ENCODE measurements at places on chromosomes 2 and 18.

DNA sequence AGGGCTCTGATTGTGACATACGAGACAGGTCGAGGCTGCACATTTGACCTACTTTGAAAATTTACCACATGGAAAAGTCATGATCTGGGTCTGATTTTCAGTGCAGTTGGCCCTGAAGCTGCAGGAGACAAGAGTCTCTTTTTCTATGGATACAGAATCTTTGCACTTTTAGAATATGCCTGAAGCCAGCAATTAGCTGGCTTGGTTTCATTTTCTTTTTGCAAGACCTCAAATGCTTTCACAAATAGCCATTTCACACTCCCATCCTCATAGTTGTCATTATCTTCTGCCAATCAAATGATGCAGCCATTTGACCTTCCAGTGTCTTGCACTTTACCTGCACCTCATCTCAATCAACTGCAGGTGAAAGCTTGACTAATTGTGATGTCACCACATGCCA lies 59.0 kb downstream of the GPR39 start:
- DNase-seq, result no peak

DNA sequence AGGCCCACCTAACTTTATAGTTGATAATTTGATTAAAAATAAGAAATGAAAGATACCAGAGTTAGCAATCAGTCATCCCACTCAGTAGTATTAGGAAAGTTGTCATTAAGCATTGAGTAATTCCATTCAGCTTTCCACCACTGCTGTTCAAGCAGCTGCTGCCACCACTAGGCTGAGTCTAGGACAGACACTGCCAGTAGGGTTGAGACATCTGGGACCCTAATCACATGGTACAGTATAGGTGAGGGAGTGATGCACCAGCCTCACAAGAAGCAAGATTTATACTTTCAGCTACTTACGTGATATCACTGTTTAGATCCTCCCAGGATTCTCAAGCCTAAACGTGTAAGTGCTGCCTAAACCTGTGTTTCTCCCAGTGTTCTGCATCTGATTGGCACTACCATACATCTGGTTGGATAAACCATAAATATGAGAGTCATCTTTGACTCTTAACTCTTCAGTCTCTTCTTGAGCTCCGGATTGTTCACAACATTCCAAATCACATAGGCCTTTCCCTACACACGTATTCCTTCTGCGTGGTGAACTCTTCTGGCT lies 3.2 kb downstream of the UBXN4 start:
- peak; percentile 54 for DNase-seq

- DNase-seq, result no peak
These were observed 728.1 kb upstream of the DDX18 start for GRCh38 chr2:117086174-117086942.

- DNase-seq, result no peak
These were observed 81.9 kb downstream of the MOGAT1 start for GRCh38 chr2:222753251-222753824.

- DNase-seq, result peak; percentile 66
These were observed 73.2 kb upstream of the NCKAP5 start for GRCh38 chr2:133641497-133641896.

- DNase-seq, result no peak
These were observed 124.0 kb upstream of the CAVIN2 start for GRCh38 chr2:191970867-191971266.

DNA sequence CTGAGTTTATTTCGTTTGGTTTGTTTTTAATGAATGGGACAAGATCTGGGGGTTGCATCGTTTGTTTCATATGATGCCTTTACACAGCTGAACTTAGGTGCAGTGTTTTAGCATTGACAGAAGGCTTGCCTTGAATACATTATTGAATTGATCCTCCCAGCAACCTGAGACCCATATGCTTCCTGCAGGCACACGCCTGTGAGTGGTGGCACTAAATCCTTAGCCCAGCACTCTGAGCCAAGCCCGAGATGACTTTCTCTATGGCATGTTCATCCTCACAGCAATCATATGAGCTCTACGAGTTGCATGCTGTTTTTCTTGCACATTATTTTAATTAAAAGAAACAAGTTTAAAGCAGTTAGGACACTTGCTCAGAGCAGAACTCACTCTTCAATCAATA lies 47.8 kb upstream of the AGAP1 start:
- no peak for DNase-seq

DNA sequence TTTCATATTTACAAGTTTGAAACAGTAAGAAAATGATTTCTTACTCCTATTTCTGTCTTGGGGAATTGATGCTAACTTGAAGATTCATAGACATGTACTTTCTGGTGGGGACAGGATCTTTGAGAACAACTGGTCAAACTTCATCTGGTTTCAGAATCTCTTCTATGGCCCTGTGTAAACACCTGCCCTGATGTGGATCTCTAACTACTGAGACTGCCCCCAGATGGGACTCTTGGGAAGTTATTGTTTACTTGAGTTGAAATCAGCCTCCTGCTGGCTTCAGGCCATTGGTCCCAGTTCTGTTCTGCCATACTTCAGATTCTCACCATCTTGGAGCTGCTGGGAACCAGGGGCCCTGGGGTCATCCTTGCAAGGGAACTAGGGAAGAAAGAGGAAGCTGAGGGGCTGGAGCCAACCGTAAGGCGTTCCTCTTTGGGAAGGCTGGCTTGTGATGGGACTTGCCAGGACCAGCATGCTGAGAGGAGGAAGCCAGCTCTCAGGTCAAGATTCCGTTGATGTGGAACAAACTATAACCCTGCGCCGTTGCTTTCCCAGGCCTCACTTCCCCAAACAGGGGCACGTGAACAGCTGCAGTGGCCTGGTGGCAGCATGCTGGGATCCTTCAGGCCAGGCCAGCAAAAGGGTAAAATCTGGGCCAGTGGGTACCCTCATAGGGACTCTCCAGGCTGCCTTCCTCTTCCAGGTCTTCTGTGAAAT lies 135.5 kb upstream of the CXCR4 start:
- DNase-seq, result no peak

DNA sequence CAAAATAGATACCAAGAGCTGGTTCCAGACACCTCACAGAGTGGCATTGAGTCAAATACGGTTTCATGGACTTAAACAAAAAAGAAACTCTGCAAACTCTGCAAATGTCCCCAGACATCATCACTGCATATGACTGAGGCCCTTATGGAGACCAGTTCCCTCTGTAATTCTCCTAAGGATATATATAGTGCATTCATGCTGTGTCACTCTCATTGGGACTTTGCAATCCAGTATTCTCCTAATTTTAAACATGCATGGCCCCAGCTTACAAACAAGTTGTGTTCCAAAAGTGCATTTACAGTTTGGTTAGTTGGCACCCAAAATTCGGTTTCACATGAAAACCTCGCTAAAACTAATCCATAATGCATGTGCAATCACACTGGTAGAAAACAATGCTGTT lies 18.6 kb upstream of the INO80C start:
- no peak for DNase-seq

DNA sequence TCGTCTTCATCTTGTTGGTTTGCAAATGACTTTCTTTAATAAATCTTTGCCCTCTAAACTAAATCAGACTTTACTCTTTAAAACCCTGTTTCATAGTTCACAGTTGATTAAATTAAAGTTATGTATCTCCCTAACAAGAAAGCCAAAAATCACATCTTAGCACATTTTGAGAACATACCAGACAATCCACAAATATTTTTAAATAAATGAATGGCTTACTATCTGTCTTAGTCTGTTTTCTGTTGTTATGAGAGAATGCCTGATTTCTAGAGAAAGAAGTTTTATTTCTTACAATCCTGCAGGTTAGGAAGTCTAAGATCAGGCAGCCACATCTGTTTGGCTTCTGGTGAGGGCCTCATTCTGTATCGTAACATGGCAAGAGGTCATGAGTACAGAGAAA lies 1090.2 kb upstream of the PIK3C3 start:
- no peak for DNase-seq

DNA sequence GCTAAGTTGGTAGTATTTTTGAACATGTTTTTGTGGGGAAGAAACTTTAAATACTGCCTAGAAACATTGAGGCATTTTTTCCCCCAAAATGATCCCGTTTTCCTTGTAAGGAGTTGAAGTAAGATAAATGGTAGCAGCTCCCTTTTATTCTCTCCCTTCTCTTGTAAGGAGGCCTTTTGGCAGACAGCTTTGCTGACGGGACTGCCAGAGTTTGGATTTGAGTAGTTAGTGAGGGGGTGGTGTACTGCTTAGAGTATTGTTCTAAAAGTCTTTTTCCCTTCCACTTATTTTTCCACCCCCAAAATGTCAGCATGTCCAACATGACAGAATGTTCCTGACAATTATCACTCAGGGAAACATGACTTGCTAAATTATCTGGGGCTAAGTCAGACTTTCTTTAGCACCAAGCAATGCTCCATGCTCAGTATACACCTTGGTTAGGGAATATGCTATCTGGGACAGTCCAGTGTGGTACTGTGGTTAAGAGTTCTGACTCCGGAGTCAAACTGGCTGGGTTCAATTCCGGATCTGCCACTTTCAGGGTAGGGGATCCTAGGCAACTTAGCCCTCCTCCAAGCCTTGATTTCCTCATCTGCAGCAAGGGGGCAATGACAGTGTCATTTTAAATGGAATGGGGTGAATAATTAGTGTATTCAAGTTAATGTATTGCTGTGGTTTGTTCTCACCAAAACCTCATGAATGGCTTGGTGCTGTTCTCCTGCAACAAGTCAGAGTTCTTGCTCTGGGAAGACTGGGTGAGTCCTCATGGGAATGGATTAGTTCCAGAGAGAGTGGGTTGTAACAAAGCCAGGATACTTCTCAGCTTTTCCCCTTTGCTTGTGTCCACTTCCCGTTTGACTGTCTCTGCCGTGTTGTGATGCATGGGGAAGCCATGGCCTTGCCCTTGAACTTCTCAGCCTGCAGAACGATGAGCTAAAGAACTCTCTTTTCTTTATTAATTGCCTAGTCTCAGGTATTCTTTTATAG lies 116.2 kb downstream of the TANC1 start:
- no peak for DNase-seq

DNA sequence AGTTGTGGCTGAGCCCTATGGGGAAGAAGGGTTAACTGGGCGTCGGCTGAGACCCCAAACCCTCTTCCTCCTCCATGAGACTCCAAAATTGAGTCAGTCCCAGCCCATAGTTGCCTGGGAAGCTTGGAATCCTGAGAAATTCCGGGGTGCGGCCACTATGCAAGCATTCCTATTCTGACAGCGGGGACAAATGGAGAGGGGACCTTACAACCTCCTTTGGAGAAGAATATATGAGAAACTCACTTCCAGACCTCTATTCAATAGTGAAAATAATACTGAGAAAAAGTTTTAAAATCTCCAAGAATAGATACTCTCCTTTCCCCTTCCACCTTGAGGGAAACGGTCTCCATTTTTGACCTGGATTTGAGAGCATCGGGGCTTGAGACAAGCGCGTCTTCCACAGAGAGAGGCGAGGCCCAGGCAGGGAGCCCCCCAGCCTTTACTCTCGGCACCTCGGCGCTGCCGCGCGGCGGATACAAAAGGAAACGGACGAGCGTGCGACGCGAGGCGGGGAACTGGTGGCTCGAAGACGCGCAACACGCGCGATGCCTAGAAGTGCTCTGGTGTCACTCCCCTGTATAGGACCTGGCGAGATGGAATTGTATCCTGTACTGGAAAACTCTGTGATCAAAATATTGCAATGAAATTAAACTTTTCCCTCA lies 11.1 kb downstream of the NR4A2 start:
- DNase-seq, result no peak

DNA sequence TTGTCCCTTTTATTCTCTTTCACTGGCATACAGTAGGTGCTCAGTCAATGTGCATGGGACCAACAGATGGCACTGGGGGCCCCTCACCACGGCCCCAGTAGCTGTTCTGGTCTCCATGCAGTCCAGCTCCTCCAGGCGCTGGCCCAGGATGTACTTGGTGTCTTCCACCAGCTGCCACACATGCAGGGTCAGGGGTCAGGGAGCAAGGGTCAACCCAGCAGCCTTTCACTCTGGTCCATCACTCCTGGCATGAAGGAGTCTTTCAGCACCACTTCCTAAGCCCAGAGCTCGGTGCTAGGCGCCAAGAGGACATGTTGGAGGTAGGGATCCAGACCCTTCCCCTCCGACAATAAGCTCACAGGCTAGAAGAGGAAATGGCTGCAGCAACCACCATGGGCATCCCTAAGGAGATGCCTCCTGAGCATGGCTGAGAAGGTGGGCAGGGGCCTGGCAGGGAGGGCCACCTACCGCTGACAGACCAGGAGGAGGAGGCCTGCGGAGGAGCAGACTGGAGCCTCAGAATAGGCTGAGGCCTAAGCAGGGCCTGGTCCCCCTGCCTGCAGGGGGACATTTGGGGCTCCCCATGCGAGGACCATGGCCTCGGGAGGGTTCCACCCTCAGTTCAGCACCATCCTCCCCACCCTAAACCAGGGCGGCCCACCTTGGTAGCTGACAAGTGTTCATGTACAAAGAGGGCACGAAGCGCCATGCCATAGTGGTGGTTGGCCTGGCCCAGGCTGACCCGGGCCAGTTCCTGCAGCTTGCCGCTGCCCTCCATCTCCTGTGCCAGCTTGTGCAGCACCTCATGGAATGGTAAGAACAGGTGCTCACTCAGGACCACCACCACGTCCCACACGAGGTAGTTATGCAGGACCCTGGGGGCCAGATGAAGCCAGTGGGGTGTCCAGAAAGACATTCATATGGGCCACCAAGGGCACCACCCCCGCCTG lies 10.2 kb downstream of the ALPG start:
- no peak for DNase-seq

DNA sequence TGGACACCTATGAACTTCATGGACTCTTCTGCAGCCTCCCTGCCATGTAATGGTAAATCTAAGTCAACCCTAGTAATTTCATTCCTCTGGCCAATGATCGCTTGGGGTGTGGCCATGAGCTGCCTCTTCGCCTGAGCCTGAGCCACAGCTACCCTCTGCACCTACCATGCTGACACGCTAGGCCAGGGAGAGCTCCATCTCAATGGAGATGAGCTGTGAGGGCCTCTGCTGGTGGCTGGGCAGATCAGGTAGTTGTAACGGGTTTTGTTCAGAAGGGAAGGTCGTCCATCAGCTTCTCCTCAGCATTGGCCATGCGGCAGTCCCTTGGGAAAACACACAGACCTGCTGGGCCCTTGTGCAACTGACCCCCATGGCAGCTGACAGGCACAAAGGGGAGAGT lies 24.4 kb downstream of the MPHOSPH10 start:
- no peak for DNase-seq

DNA sequence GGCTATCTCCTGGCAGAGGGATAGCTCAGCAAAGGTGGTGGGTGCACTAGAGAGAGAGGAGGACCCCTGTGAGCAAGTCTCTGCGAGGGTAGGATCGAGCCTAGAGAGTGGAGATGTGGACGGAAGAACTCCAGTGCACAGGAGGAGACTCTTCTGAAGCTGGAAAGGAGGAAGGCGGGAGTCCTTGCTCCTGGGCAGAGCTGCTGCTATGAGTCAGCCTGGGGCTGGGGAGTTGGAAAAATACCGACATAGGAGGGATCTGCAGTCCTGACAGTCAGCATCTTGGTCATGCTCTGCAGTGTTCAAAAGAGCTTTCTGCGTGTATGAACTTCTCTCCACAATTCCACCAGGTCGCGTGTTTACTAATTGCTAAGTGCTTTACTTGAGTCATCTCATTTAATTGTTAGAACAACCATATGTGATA lies 233.8 kb downstream of the LDLRAD4 start:
- DNase-seq, result peak; percentile 70

DNA sequence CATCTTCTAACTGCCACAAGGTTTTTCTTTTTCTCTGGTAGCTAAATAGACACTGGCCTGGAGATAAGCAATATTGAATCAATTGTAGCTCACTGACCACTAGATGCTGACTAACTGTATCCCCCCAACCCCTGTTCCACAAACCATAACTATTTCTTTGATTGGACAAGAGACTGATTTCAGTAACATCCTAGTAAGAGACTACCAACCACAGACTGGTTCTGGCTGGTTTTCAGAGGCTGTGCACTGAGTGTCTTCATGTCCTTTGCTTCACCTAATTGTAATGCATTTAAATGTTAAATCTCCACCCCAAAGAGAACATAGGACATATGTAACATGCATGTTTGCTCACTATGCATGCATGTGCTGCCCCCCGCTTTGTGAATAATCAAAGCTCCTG lies 3.2 kb upstream of the AAK1 start:
- DNase-seq, result no peak

Data from kidney tubule cell (primary cell).